ENCODE measurements at places on chromosomes 16 and 17. TPM values are rescaled to one million over a fixed set of nuclear protein-coding genes. Genes with fewer than 3 reads are reported as not detected.

Gene NPTX1
- 1.2 TPM for total RNA-seq

- no peaks in the 10 kb centered on the region for H3K4me1 ChIP-seq
- H3K27me3 ChIP-seq = no peaks in the 10 kb centered on the region
- peaks cover 3% of the 10 kb centered on the region for H3K36me3 ChIP-seq
- H3K27ac ChIP-seq = no peak overlapping the region
- DNase-seq = no peak
These were observed 66.8 kb downstream of the BCAS3 start for GRCh38 chr17:60744355-60744966.

DNA sequence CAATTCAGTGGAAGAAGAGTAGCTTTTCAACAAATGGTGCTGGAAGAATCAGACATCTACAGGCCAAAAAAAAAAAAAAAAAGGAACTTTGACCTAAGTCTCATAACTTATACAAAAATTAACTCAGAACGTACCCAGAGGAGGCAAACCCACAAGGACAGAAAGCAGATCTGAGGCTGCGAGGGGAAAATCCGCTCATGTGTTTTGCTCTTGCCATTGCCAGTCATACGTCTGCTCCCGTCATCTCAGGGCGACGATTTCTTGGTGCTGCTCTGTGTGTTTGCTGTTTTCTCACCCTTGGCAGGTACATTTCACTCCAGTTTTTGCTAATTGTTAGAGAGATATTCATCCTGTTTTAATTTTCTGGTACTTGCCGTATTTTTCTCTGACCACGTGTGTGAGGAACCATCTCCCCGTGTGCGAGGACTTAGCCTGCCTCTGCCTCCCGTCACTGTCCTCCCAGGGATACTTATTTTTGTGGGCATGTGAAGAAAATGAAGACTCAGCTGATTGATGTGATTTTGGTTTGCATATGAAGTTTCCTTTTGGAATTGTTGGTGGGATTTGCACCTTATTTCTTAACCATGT lies 33.4 kb upstream of the ACSF3 start:
- H3K36me3 ChIP-seq = no peaks in the 10 kb centered on the region
- H3K27me3 ChIP-seq = no peaks in the 10 kb centered on the region
- no peak overlapping the region for H3K27ac ChIP-seq
- H3K4me3 ChIP-seq = no peak overlapping the region

- peaks cover 15% of the 10 kb centered on the region for H3K27me3 ChIP-seq
- H3K27ac ChIP-seq = no peak overlapping the region
- DNase-seq = peak; percentile 51
- no peaks in the 10 kb centered on the region for H3K36me3 ChIP-seq
- H3K4me3 ChIP-seq = peak overlapping the region; percentile 41
These were observed 388.0 kb downstream of the SEC14L1 start for GRCh38 chr17:77528516-77529327.

Gene TAT
- total RNA-seq = not detected

Gene KCNH4
- 0.40 TPM for total RNA-seq

Gene PRSS36
- total RNA-seq = 0.24 TPM

DNA sequence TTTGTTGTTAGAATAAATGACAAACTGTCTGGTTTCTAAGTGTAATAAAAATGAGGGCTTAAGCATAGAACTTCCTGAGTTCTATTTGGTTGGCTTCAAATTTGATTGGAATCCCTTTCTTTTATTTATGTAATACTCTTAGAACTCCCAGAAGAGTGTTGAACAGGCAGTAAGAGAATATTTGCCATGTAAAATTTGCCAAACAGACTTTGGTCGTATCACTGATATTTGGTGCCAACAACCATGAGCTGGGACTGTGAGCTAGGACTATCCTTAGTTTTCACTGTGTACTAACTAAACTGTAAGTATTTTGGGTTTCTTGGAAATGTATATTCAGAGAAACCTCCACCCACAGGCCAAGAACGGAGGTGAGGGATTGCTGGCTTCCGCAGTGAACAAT lies 971.2 kb upstream of the SOX9 start:
- no peaks in the 10 kb centered on the region for H3K27me3 ChIP-seq
- no peaks in the 10 kb centered on the region for H3K4me1 ChIP-seq
- H3K27ac ChIP-seq = no peak overlapping the region
- no peaks in the 10 kb centered on the region for H3K36me3 ChIP-seq

DNA sequence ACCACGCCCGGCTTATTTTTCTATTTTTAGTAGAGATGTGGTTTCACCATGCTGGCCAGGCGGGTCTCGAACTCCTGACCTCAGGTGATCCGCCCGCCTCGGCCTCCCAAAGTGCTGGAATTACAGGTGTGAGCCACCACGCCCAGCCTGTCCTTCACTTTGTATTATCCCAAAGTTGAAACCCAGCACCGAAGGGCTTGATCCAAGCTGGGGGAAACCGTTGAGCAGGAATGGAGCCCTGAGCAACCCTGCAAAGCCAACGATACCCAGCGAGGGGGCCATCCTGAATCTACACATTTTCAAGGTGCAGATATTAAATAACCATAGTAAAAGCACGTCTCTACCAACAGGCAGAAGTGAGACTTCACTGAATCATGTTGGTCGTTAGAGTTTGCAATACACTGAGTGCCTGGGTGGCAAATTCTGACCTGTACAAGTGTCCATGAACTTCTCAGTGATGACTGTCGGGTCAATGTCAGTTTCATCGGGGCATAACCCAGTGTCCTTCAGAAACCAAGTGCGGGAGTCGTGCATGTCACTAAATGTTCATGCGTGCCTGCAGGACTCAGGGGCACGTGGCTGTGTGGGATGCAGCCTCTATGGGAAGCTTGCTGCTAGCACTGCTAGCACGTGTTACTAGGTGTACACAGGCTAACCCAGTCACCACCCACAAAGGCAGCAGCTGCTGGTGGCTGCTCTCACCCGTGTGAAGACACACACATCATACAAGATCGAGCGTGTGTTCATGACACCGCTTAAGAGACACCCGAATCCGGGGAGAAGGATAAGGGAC lies 10.5 kb upstream of the RBFOX3 start:
- no peaks in the 10 kb centered on the region for H3K36me3 ChIP-seq
- H3K4me3 ChIP-seq = no peak overlapping the region
- no peak for DNase-seq
- H3K27me3 ChIP-seq = peaks cover 22% of the 10 kb centered on the region
- H3K4me1 ChIP-seq = no peaks in the 10 kb centered on the region
